ENCODE measurements at places on chromosomes 3 and 15. TPM values are rescaled to one million over a fixed set of nuclear protein-coding genes. Genes with fewer than 3 reads are reported as not detected.

DNA sequence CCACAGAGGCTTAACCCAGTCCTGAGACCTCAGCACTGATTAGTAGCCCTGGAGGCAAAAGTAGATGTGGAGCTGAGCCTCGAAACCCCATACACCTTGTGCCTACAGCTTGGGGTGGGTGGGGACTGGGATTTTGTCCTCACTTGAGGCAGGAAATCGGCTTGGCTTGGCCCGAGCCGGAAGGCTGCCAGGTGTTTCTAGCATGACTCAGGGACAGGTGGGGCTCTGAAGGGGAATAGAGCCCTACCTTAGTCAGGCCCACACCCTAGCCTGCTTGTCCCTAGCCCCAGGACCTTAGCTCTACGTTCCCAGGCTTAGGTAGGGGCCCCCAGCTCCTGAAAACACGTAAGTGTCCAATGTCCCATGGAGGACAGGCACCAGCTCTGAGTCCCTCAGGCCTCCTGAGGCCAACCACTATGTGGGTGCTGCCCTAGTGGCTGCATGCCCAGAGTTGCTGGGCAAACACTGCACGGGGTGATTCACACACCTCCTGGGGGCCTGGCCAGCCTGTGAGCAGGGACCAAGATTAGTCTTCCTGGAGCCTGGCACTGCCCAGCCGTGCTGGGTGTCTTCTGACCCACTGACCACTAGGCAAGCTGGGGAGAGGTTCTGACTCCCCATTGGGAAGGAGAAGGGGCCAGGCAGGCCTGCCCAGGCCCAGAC, 3.1 kb downstream of the MST1R start:
- H3K27ac ChIP-seq: no peak overlapping the region
- H3K27me3 ChIP-seq: no peaks in the 10 kb centered on the region
- peak; percentile 59 for DNase-seq
- H3K4me3 ChIP-seq: no peak overlapping the region

DNA sequence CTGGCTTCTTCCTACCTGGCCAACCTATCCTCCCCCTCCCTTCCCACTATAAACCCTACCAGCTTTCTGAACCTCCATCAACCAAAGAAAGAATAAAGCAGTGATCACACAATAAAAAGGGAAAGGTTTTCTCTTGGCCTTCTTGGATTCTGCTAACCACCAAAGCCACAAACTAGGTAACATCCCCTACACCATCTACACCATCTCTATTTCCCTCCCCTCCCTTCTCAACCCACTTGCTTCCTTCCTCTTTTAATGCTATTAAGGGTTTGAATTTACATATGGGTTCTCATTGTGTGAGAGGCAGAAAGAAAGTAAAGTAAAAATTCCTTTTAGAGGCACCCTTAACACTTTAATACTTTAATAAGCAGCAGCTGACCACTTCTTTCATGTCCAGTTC, 25.8 kb upstream of the RSL24D1 start:
- no peaks in the 10 kb centered on the region for H3K4me1 ChIP-seq
- H3K27ac ChIP-seq: no peak overlapping the region
- no peaks in the 10 kb centered on the region for H3K36me3 ChIP-seq
- H3K4me3 ChIP-seq: no peak overlapping the region
- no peaks in the 10 kb centered on the region for H3K27me3 ChIP-seq

DNA sequence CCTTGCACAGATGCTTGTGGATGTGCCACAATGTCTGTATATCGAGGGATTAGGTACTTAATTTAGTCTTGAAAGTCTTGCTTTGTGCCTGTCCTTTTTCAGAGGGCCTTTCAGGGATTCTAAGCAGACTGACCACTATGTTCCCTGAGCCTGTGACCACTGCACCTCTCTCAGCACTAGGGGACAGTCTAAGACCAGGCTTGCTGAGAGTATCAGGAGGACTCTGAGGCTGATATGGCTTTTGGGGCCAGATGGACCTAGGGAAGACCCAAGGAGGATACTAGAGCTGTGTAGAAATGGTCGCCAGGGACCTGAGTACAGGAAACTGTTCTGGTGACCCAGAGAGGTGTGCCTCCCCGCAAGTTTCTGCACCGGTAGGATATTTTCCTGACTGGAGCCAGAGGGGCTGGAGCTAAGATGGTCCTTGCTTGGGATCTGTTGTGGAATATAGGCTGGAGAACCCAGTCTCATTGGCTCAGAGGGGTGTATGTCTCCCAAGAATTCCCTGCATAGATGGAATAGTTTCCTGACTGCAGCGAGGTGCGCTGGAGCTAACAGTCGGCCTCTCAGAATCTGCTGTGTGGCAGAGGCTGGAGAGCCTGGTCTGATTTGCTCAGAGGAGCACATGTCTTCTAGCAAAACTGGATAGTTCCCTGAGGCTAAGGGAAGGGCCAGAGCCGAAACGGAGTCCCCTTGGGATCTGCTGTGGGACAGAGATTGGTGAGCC, 213.2 kb upstream of the DCBLD2 start:
- no peaks in the 10 kb centered on the region for H3K36me3 ChIP-seq
- no peak overlapping the region for H3K27ac ChIP-seq
- no peaks in the 10 kb centered on the region for H3K27me3 ChIP-seq
- H3K4me1 ChIP-seq: no peaks in the 10 kb centered on the region
- H3K4me3 ChIP-seq: no peak overlapping the region
- DNase-seq: peak; percentile 69

DNA sequence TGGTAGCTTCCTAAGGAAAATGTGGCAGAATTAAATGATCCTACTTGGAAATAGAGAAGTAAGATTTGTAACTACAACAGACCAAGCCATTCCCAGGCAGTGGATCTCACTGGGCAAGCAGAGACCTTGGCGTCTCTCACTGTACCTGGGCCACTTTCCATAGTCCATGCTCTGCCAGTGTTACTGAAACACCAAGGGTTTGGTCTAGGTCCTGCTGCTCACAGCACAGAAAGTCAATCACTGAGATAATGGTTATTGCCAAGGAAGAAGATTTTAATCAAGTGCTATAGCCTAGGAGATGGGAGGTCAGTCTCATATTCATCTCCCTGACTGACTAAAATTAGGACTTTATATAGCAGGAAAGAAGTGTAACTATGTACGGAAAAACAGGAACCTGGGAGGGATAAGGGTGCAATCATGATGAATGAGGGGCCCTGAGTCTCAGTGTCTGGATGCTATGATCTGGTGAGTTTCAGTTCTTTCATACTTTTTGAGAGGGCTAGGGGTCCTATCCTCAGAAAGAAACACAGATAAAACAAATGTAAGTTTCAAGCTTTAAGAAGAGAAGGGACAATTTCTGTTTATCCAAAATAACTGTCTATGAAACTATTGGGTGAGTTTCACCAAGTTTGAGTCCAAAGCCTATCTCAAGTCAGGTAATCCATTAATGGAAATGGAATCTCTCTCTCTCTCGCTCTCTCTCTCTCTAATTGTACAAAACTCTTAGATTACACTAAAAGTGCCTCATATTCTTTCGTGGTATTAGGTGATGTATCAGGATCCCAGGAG, 20.6 kb downstream of the GPR15 start:
- H3K27me3 ChIP-seq: no peaks in the 10 kb centered on the region
- DNase-seq: no peak
- H3K36me3 ChIP-seq: no peaks in the 10 kb centered on the region
- H3K27ac ChIP-seq: no peak overlapping the region
- no peak overlapping the region for H3K4me3 ChIP-seq

DNA sequence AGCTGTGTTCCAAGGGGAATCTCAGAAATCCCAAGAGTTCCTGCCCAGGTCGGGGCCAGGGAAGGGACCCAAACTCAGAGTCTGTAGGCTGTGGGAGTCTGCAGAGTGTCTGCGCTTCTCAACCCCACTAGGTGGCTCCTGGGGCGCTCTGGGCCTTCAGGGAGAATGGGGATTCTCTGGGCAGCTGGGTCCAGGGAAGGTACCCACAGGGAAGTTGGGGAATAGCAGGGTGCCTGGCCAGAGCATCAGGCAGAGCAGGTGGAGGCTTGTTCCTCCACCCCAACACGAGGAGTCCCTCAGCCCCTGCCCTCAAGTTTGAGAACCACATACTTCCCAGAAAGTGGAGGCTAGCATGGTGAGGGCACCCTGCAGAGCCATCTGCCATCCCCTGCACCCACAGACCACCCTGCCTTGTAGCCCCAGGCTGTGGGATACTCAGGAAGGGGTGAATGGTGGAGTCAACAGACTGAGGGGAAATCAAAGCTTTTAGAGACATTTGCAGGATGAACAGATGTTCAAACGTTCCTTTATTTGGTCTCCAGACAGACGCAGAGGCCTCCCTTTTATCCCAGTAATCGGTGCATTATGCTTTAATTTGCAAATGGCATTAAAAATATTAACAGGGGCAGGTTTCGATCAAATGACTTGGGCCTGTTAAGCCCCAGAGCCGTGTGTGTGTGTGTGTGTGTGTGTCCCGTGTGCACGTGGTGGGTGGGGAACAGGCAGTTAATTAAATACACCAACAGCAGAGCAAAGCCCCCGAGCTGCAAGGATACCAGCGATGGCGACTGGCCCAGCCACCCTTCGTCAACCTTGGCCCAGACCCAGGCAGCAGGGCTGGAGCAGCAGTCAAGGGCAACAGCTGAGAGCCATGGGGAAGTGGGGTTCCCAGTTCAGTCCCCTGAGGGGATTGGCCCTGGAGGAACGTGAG, 57.7 kb downstream of the DNAJB8 start:
- no peak overlapping the region for H3K4me3 ChIP-seq
- H3K4me1 ChIP-seq: no peaks in the 10 kb centered on the region
- no peaks in the 10 kb centered on the region for H3K27me3 ChIP-seq
- DNase-seq: no peak

DNA sequence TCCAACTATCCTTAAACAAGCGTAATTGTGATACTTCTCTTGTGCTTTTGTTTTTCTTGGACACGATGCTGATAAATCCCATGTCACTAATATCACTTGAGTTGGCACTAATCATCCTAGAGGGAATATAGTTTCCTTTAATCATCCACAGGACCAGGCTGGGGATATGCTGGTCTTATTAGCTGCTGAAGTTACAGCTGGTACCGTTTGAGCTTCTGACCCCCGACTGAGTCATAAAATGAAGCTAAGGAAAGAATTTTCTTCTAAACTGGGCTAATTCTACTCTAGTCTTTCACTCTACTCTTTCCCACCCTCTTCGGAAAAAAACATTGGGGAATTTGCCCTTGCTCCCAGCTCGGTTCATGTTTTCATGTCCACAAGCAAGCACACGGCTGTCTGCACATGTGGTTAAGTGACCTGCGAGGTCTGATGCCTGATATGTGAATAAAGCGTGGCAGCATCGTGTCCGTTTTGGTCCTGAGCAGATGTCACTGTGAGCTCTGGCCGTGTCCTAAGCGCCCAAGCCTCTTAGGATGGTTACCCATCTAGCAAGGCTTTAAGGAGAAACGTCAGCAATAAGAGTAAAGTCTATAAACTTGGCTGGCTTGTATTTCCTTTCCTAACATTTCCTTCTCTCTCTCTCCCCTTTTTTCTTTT, 223.7 kb downstream of the ITPR1 start:
- H3K4me3 ChIP-seq: no peak overlapping the region
- H3K27me3 ChIP-seq: no peaks in the 10 kb centered on the region
- peaks cover 2% of the 10 kb centered on the region for H3K4me1 ChIP-seq
- no peak overlapping the region for H3K27ac ChIP-seq
- H3K36me3 ChIP-seq: no peaks in the 10 kb centered on the region
- no peak for DNase-seq

DNA sequence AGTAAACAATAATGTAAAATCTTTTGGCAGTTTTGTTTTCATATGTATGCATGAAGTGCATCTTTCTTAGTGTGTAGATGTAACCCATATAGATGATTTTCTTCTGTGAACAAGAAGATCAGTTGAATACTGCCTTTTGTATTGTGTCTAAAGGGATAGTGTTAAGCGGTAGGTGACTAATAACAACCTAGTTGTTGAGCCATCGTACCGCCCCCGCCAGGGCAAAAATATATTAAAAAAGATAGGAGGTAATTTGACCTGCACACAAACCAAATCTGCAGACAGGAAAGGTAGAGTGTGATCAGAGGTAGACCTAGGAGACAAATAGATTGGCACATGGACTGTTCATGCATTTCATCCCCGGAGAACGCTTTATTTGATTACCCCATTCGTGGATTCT, 3.3 kb upstream of the GMNC start:
- no peaks in the 10 kb centered on the region for H3K36me3 ChIP-seq
- H3K4me1 ChIP-seq: no peaks in the 10 kb centered on the region
- H3K4me3 ChIP-seq: no peak overlapping the region

DNA sequence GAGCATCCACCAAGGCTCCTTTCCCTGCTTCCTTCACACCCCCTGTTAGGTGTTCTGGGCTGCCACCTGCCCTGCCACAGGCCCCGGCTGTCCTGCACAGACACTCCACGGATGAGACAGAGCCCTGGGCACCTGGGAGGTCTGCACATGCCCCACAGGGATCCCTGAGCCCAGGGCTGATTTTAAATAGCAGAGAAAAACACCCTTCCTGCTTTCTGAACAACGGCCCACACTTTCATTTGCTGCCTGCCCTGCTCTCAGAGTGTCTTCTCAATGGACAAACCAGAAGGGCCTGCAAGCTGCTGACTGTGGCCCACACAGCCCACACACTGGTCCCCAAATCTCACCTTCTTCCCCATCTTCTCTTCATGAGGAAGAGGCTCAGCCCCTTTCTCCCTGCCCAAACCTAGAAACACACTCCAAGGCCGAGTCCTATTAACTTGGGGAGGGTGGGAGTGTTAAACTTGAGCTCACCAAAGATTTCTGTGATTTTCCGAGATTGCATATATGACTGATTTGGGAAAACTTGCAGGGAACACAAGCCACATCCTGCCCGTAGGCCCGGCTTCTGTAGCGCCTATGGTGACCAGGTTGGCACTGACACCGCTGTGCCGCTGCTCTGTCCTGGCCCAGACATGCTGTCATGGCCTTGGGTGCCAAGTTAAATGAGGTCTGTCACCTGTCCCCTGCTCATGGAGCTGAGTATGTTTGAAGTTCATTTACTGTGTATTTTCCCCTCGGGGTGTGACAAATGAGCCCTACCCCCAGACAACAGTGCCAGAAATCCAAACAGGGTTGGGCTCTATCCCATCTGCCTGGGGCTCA, 47.2 kb upstream of the KLF13 start:
- H3K4me1 ChIP-seq: no peaks in the 10 kb centered on the region
- no peaks in the 10 kb centered on the region for H3K27me3 ChIP-seq
- H3K4me3 ChIP-seq: no peak overlapping the region
- no peak for DNase-seq

DNA sequence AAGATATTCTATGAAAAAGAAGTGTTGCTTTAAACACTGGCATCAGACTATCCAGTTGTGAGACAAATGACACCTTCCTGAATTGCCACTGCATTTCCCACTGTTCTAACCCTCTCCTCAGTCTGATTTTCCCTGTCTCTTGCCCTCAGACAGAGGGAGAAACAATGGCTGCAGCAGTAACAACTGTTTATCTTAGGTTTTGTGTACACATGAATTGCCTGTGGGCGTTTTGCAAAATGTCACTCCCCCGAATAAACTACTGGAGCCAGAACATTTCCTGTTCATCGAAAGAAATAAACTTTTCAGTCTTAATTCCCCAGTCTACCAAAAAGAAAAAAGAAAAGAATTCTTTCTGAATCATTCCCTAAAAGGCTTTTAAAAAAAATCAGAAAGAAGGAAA, 155.1 kb downstream of the MAGI1 start:
- H3K4me1 ChIP-seq: peaks cover 4% of the 10 kb centered on the region
- H3K4me3 ChIP-seq: no peak overlapping the region
- H3K27ac ChIP-seq: no peak overlapping the region

CFAP92 gene
- total RNA-seq: 0.92 TPM

FBXL22 gene
- 0.52 TPM for total RNA-seq

LRRN1 gene
- total RNA-seq: 269 TPM

Data from H9 (cell line).